ENCODE measurements at places on chromosomes 4 and X.

- DNase-seq, result no peak
Measured at GRCh38 chr4:42359711-42360110, 37.6 kb upstream of the SHISA3 start.

DNA sequence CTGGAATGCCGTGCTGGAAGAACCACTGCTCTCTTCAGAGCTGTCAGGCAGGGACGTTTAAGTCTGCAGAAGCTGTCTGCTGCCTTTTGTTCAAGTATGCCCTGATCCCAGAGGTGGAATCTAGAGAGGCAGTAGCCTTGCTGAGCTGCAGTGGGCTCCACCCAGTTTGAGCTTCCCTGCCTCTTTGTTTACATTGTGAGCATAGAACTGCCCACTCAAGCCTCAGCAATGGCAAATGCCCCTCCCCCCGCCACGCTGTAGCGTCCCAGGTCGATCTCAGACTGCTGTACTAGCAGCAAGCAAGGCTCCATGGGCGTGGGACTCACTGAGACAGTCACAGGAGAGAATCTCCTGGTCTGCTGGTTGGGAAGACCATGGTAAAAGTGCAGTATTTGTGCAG, 34.8 kb upstream of the MUC7 start:
- DNase-seq, result no peak

GRCh38 chr4:89351201-89351600, 43.6 kb upstream of the GPRIN3 start:
- no peak for DNase-seq

GRCh38 chr4:107629318-107629717, 90.7 kb downstream of the PAPSS1 start:
- DNase-seq, result no peak

DNA sequence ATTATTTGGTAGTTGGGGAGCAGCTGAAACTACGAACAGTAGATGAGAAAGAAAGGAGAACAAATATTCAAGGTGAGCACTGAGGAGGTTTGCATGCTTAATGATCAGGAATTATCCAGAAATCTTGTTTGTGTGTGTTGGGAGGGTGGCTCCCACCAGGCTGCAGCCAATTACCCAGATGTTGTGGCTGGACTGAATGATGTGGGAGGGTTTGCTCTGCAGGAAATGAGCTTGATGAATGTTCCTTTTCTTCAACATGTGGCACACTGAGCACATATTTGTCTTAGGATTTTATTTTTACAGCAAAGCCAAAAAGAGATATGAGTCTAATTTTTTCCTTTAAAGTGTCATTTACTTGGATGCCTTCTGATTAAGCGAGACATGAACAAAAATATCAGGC, 48.3 kb upstream of the AMOT start:
- no peak for DNase-seq

GRCh38 chr4:25817059-25817681, 45.6 kb downstream of the SEL1L3 start:
- DNase-seq, result no peak

DNA sequence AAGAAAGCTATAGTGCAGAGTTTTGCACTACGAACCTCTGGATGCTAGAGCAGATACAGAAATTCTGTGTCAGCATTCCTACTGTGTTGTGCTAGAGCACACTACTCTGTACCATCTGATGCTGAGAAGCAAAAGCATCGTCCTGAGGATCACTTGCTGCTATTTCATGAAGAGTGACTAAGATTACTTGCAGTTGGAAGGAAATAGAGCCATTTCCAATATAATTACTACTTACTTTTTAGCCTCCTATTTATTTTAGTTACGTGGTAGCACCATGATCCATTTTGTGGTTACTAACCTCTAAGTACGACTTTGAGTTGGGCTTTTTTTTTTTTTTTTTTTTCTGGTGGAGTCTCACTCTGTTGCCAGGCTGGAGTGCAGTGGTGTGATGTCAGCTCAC, 226.7 kb downstream of the PALLD start:
- no peak for DNase-seq

GRCh38 chrX:149469406-149469805, 35.7 kb downstream of the IDS start:
- no peak for DNase-seq

- no peak for DNase-seq
Measured at GRCh38 chr4:165085946-165086345, 26.7 kb downstream of the TMEM192 start.

GRCh38 chr4:185255868-185256267, 46.5 kb downstream of the SNX25 start:
- DNase-seq, result no peak

- DNase-seq, result no peak
Measured at GRCh38 chr4:87559090-87559837, 30.1 kb upstream of the SPARCL1 start.

Data from stimulated activated CD4-positive, alpha-beta T cell treated with anti-CD3 and anti-CD28 coated beads, Interleukin-1b, Interleukin-23, amount 100 ng/mL, for 1 hour (primary cell).